ENCODE measurements at places on chromosomes 5 and 9.
A peak's percentile ranks its signal among the peaks of the same experiment; 100 is the strongest.

DNA sequence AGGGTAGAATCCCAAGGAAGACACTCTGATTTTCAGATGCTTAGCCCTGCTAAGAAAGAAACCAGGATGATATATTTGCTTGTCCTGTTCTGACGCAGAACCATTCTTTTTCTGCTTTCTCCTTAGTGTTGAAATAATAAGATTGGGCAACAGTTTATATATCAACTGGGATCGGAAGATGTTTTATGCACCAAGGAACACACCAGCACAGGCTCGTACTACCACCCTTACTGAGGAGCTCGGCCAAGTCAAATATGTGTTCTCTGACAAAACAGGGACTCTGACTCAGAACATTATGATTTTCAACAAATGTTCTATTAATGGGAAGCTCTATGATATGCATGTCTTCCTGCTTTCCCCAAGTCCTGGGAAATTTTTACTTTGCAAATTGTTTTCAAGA, 19.0 kb upstream of the RUSC2 start:
- DNase-seq: no peak

GRCh38 chr5:150053713-150054392, 32.5 kb downstream of the CSF1R start:
- no peak for DNase-seq

GRCh38 chr5:131795879-131796792, 681 bp downstream of the FNIP1 start:
- DNase-seq: no peak

DNA sequence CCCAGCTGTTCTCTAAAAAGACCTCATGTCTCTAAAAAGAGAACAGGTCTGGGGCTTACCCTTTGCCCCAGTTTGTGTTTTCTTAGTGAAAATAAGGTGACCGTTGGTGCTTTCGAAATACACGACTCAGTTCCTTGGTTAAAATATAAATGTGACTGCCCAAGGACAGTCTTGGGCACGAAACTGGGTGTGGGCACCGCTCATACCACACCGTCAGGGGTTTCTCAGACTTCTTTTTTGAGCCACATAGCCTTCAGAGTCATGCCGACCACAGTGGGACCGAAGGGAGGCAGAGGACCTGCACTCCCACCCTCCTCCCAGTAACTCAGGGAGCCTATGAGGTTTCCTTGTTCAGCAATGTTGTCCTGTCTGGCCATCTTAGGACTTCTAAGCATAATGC, 6.5 kb downstream of the SNX18 start:
- no peak for DNase-seq

GRCh38 chr5:102975045-102975444, 144.9 kb downstream of the GIN1 start:
- no peak for DNase-seq

GRCh38 chr5:136666970-136667620, 301.8 kb upstream of the TRPC7 start:
- DNase-seq: no peak

DNA sequence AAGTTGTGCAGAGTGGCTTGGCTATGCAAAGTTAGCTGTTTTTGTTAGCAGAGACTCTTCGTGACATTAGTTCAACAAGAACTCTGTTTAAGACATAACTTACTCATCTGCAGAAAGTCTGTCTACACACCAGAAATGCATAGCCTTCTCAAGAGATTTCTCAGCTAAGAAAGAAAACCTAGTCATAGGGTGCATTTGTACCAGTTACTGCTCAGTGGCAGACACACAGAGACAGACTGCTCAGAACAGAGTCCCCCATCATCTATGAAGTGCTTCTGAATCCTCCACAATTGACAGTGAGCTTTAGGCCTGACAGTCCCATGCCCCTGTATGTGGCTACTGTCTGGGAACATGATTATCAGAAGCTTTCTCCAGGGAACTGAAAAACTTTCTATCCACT, 56.1 kb upstream of the IFNK start:
- DNase-seq: no peak

- DNase-seq: no peak
Measured at GRCh38 chr5:151892393-151892792, 32.3 kb downstream of the GLRA1 start.

GRCh38 chr5:124451721-124452383, 294.6 kb downstream of the ZNF608 start:
- no peak for DNase-seq

DNA sequence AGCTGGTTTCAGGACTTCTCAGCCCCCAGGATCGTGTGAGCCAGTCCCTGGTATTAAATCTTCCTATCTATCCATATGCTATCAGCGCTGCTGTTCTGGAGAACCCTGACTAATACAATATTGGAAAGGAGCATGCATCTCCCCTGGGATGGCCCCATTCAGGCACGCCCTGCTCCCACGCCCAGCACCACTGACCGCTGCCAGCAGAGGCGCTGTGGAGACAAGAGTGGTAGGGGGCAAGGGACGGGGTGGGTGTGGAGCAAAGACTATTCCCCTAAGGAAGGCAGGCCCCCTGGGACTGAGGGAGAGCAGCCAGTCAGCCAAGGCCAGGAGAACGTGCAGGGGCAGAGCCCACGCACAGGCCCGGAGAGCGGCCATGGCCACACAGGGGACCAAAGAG, 116.0 kb downstream of the VAV2 start:
- DNase-seq: no peak

DNA sequence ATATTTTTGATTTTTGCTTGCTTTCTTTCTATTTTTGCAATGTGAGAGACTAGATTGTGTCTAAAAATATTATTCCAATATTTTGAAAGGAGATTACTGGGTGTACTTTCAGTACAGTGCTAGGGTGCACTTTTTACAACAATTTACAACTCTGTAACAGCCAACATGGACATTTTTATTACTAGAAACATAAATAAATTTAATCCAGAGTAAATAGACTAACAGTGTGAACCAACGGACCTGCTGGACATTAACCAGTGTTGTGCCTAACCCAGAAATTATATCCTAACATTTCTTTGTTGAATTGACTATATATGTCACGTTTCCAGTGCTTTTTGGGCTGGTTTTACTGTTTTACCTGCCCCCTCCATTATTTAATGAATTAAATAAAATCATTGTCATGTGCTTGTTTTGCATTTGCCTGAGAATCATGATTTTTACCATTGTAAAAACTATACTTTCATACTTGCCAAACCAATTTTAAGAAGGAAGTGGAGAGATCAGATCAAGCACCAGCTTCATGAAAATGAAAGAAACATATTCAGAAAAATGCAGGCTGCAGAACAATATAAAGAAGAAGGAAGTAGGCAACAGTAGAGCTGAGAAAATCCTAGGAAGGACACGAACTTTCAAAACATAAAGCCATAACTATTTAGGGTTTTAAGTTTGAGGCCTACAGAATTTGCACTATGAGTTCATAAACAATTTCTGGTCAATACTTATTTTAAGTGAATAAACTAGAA, 400.8 kb upstream of the PIK3R1 start:
- no peak for DNase-seq

DNA sequence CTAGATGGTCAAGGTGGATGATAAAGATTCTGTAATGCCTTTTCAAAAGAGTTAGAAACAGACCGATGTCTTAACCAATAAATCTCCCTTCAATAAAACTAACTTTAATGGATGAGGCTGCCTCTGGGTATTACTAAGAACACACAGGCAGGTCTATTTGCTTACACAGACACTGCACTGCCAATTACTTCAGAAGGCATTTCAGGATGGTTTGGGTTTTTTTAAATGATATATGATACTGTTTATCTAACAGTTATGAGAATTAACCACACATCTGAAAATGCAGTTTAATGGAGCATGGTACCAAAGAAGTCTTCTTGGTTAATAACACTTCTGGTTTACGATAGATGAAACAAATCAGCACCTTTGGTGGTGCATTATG, 367.9 kb upstream of the GRAMD2B start:
- DNase-seq: no peak

GRCh38 chr5:139896718-139897117, 101.1 kb downstream of the PSD2 start:
- DNase-seq: no peak

DNA sequence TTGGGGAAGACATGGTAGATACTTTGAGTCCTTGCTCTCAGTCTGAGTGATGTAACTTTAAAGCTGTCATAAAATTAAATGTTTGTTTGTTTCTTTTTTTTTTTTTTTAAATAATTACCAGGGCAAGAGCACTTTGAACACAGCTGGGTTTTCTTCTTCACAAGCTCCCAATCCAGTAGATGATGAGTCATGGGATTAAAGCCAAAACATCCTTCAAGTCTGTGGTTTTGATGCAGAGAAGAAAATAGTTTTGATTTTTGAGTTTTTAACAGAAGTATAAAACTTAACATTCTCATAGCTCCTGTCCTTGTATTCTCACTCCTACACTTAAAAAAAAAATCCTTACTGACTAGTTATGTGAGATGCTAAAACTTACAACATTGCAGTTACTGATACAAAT, 34.8 kb upstream of the IL31RA start:
- DNase-seq: no peak

DNA sequence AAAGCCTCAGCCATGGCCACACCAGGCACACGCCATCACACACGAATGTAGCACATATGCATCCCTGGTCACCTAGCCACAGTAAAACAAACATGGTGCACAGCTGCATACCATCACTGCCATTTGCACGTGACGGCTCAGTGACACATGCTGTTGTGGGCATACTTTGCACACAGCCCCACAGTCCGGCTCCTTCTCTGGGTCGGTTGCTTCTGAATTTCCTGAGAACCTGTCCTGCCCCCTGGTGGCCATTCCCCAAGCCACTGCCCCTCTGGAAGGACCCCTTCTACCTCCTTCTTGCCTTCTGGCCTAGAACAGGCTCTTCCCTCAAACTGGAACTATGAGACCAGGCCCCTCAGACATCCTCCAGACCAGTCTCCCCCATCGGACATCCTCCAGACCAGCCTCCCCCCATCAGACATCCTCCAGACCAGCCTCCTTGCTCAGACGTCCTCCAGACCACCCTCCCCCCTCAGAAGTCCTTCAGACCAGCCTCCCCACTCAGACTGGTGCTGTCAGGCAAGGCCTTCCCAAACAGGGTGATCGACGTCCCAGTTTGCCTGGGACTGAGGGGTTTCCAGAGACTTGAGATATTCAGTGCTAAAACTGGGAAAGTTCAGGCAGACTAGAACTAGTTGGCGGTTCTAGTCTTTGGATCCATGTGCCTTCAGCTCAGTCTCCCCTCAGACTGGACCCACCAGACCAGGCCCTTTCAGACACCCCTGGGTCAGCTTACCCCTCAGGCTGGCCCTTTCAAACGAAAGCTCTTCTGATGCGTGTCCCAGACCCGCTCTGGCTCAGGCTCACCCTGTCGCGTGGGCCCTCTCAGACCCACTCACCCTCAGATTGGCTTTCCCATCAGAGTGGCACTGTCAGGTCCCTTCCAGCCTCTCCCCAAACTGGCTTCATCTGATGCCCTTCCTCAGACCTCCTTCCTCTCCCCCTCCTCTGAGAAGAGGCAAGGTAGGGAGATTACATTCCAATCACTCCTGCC, 24.3 kb upstream of the ENHO start:
- peak; percentile 22 for DNase-seq

GRCh38 chr5:154829589-154830218, 20.7 kb downstream of the FAXDC2 start:
- no peak for DNase-seq

GRCh38 chr5:15008476-15008875, 136.9 kb upstream of the ANKH start:
- no peak for DNase-seq

DNA sequence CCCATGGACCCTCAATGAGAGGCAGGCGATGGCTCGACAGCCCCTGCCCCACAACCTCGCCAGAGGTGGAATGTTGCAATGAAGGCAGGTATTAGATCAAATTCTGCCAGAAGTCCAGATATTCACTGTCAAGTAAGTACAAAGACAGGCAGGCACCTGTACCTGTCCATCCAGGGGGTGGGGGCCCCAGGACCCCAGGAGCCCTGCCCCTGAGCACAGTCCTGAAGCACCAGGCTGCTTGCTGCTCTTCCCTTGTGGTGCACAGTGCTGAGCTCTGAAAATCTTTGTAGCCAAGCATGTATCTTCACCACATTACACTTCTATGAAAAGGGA, 26.2 kb upstream of the HMCN2 start:
- DNase-seq: no peak

GRCh38 chr5:136269973-136270372, 77.0 kb upstream of the SMIM32 start:
- no peak for DNase-seq

DNA sequence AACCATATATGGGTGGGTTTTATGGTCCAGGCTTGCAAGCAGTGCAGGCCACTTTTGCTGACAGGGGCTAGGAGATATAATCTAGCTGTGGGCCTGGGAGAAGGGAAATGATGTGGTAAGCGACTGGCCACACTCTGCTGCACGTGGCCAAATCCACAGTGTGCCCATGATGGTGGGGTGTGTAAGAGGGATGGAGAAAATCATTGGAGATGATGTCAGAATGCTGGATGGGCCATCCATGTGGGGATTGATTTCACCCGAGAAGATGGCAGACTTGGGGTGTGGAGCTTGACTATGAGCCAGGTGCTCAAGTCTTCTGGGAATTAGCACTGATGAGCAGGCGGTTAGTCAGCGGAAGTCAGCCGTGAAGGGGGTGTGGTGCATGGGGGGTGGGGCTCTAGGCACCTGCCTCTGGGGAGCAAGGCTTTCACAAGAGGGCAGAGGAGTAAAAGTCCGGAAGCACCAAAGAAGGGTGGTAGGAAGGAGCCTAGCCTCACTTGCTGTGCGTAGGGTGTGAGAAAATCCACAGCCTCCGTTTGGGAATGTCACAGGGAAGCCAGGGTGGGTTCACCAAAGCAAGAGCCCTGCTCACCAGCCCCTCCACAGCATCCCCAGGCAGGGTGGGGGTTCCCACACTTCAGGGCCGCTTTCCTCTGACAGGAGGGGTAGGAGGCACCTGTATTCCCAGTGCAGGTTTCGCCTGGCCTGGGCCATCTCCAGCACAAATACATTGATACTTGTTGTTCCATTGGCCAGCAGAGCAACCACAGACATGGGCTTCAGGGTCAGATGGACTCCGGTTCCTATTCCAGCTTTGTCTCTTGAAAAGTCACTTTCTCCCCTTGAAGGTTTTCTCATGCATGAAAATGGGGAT, 44.5 kb upstream of the ANGPTL2 start:
- DNase-seq: no peak

DNA sequence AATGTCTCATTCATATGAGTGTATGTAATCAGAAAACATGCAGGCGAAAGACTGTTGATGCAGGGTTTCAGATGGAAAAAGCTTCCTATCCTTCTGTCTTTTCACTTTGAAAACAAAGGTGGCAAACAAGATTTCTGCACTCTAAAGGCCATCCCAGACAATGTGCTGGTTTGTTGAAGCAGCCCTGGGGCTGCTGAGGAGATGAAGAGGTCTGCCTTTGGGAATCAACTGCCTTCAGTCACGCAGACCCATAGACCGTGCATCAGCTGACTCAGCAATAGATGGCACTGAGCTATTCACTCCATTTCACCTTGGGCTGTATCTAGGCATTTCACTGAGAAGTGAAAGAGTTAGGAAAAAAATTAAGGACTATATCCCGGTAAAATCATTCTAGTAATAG, 60.5 kb upstream of the C5orf46 start:
- no peak for DNase-seq

GRCh38 chr5:173242675-173243121, 7.7 kb upstream of the NKX2-5 start:
- no peak for DNase-seq

GRCh38 chr9:8963885-8964284, 1164.3 kb upstream of the DMAC1 start:
- DNase-seq: no peak
